CD4-positive, alpha-beta memory T cell (primary cell): ENCODE measurements at places on chromosomes 3 and 15.

DNA sequence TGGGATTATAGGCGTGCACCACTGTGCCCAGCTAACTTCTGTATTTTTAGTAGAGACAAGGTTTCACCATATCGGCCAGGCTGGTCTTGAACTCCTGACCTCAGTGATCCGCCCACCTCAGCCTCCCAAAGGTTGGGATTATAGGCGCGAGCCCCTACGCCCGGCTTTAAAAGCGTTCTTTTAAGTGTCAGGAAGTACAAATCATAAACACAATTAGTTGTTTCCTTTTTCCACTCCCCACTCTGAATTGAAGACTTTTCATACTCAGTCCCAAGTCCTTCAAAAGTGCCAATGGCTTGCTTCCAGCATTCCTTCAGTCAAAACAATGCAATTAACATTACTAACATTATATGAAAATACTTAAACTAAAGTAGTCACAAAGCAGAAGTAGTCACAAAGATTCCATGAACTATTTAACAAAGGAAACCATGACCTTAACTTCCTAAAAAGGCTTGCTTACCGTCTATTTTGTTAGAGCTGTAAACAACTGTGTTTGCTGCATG is 8.1 kb downstream of the WDR82 start:
- no peak for DNase-seq

DNA sequence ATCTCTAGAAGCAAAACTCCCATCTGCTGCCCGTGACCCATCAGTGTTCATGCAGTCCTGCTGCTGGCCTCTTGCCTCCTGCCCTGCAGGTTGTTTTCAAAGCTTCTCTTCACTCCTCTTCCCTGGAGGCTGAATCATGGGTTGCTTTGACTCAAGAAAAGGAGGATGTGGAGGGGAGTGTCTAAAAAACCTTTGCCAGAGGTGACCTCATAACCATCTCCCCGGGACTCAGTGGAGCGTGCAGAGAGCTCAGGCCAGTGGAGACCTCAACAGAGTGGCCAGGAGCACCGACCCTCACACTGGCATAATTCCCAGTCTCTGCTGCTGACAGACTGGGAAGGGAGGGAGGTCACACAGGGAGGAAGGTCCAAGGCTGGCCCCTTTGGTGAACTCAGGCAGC is 60.9 kb upstream of the ITGA11 start:
- DNase-seq, result no peak

DNA sequence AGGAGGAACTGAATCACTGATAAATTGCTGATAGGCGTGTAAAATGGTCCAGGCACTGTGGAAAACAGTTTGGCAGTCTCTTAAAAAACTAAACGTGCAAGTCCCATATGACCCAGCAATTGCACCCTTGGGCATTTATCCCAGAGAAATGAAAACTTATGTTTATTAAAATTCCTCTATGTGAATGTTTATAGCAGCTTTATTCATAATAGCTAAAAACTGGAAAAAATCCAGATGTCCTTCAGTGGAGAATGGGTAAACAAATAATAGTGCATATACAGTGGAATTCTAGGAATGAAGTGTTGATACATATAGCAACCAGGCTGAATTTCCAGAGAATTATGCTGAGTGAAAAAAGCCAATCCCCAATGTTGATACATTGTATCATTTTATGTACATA is 482.2 kb upstream of the PDZRN3 start:
- no peak for DNase-seq

- no peak for DNase-seq
These were observed 22.5 kb upstream of the NPTN start for GRCh38 chr15:73655724-73656123.

GRCh38 chr15:22810853-22811338 is 24.5 kb downstream of the NIPA1 start:
- no peak for DNase-seq
